Fibroblast of villous mesenchyme (primary cell): ENCODE measurements at places on chromosomes 5 and 9. TPM values are rescaled to one million over a fixed set of nuclear protein-coding genes. Genes with fewer than 3 reads are reported as not detected.
A peak's percentile ranks its signal among the peaks of the same experiment; 100 is the strongest.

GRCh38 chr5:149656576-149657182 lies 73.4 kb upstream of the PPARGC1B start:
- DNase-seq, result peak; percentile 17

DNA sequence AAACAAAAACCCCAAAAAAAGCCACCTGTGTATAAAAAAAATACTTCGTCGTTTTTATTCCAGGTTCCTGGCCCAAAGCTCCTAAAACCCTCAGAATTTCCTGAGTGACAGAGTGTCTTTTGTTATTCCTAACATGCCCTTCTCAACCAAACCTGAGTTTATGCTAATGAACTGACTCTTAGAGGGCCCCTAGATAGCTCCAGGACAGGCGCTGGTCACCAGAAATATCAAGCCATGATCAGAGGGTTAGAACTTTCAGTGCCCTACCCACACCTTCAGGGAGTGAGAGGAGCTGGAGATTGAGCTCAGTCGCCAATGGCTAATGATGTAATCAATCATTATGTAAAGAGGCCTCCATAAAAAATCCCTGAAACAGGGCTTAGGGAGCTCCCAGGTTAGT lies 15.7 kb downstream of the AUH start:
- DNase-seq, result no peak

DNA sequence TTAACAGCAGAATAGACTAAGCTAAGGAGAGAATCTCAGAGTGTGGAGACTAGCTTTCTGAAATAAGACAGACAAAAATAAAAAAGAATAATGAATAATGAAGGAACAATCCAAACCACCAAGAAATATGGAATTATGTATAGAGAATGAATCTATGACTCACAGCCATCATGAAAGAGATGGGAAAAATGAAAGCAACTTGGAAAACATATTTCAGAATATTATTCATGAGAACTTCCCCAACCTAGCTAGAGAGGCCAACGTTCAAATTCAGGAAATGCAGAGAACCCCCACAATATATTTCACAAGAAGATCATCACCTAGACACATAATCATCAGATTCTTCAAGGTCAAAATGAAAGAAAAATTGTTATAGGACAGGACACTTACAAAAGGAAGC lies 349.0 kb upstream of the MPDZ start:
- no peak for DNase-seq

- peak; percentile 5 for DNase-seq
Observed at GRCh38 chr5:179986328-179986727, 78.6 kb upstream of the TBC1D9B start.

DNA sequence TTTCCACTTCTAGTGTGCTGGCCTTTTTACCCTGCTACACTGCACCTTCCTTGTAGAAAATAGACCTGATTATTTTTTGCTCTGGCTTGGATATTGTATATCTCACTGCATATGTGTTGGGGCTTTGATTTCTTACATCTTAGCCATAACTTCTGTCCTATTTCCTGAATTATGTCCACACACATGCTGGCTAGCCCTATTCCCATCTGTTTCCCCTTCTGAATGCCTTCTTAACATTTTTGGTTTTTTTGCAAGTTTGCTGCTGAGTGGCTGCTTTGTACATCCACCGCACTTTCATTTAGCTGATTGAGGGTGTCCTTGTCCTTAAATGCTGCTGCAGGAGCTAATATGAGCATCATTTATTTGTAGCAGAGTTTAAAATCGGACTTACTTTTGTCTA lies 26.9 kb downstream of the CFAP95 start:
- no peak for DNase-seq

DNA sequence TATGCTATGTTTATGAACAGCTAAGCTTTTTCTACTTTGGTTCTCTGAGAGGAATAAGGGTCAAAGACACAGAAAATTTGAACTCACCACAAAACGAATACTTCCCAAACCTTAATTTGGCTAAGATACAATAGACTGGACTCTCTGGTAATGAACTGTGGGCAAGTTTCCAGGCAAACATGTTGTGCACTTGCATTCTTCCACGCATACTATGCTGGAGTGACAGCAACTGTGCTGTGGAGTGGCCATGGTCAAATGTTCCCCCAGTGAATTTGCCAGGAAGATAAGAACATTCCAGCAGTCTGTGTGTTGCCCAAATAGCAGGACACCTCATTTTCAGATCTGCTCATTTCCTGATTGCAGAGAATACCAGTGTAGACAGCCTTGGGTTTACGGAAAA lies 275.3 kb upstream of the IL12B start:
- no peak for DNase-seq

DNA sequence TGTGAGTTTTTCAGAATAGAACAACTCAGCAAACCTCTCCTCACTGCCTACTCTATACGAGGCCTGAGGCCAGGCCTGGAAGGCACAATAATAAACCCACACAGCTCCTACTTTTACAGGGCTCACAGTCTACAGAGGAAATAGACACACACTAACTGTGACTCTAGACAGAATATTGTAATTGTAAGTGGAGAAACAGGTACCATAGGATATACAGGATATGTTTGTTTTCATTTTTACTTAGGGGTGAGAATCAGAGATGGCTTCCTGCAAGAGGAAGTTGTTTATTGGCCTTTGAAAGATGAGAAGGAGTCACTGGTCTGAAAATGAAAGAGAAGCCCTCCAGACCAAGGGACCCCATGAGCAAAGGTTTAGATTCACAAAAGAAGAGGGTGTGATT lies 35.8 kb upstream of the TGFBR1 start:
- no peak for DNase-seq

- peak; percentile 67 for DNase-seq
Observed at GRCh38 chr5:72067682-72068470, 39.4 kb upstream of the MAP1B start.

- peak; percentile 92 for DNase-seq
Observed at GRCh38 chr9:134443174-134444037, 117.2 kb downstream of the RXRA start.

- no peak for DNase-seq
Observed at GRCh38 chr5:3186736-3187405, 408.8 kb upstream of the IRX1 start.

GRCh38 chr5:6553972-6554371 lies 78.9 kb downstream of the NSUN2 start:
- DNase-seq, result no peak

- no peak for DNase-seq
Observed at GRCh38 chr5:53323943-53324642, 156.3 kb upstream of the FST start.

GRCh38 chr5:142006363-142007236 lies 6.2 kb downstream of the GNPDA1 start:
- no peak for DNase-seq

- peak; percentile 44 for DNase-seq
Observed at GRCh38 chr9:94912700-94913249, 186.3 kb downstream of the AOPEP start.

GRCh38 chr5:168934169-168934568 lies 355.0 kb upstream of the PANK3 start:
- no peak for DNase-seq

GRCh38 chr9:131398204-131398603 lies 4.3 kb downstream of the PRRC2B start:
- DNase-seq, result no peak

DNA sequence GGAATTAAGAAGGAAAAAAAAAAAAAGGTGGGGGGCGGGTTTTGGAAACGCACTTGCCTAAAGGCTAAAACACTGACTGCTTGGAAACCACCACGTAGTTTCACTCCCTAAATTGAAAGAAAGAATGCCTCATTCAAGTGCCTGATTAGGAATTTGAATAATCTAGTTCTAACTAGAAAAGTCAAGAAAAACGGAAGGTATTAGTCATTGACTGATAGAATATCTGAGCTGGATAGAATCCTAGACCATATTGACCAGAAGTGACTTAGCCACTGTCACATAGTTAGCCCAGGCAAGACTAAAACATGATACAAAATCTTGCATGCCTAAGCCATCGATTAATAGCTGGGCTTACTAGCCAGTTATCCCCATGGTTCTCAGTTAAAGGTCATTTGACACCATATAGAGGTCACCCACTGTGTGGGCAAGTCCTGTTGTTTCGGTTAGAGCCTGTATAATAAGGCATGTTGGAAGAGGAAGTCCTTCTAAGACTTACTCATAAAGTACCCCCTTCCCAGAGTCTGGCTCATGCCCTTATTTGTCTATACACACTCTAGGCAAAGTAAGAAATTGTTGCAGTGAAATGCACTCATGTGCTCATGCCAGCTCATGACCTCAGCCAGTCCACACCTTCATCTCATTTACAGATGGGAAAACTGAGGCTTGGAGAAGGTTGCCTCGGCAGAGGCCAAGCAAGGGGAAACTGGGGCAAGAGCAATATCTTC lies 40.2 kb downstream of the SH3RF2 start:
- no peak for DNase-seq

- no peak for DNase-seq
Observed at GRCh38 chr5:14760548-14761002, 96.1 kb downstream of the OTULIN start.

DNA sequence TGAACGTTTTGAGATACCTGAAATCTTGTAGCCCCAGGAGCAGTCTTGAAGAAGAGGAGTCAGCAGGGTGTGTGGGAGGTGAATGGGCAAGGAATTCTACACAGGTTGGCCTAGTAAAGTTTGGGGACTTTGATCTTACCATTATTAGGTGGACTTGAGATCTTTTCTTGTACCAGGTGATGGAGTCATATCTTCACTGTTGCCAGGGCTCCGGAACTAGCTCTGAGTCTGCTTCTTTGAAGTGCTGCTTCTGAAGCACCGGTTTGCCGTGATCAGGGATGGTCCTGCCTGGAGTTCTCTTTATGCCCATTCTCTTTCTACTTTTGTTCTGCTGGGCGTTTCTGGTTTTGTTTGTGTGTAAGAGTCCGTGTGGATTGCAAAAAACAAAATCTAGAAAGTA lies 27.4 kb downstream of the RCL1 start:
- no peak for DNase-seq

GRCh38 chr9:35135988-35136387 lies 20.3 kb upstream of the ATOSB start:
- DNase-seq, result no peak

- DNase-seq, result no peak
Observed at GRCh38 chr5:118701791-118702190, 286.6 kb downstream of the DTWD2 start.

DNA sequence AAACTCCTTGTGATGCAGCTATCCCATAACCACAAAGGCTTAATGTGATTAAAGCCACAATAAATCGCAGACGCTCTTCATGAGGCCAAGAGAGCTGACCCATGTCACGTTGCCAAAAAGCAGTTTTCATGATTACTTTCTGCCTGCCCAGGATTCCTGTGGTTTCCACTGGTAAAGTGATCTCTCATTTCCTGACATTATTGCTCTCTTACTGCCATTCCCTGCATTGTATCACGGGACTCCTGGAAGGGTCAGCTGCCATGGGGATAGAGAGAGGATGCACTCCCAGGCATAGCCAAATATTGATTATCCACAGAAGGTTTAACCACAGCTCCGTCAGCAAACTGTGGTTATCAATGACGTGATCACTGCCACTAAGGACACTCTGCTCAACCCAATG lies 103.8 kb upstream of the SLC1A3 start:
- DNase-seq, result peak; percentile 75

DNA sequence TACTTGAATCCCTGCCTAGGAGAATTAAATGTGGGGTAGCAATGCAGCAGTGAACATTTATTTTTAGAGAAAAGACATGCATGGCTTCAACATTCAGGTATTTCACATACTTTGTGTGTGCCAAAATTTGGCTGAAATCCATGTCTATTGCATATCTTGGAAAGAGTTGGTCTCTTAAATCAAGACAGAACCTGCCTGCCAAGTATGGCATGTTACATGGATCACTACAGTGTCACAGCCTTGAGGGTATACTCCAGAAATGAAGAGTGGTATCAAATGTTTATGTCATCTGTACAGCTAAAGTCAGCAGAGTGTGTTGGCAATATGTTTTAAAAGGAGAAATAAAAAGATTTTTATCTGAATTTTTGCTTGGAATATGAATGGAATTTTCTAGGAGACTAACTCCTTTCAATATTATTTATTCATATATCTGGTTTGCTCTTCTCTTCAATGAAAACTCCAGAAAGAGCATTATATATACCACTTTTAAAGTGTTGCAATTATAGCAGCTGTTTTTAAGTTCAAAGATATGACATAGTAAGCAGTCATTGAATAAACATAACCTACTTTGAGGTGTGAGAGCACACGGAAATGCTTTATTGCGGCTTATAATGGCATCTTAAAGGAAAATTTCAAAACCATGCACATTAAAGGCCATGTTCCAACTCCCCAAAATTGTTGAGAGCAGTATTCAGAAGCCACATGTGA lies 95.4 kb upstream of the MINAR2 start:
- peak; percentile 14 for DNase-seq

DNA sequence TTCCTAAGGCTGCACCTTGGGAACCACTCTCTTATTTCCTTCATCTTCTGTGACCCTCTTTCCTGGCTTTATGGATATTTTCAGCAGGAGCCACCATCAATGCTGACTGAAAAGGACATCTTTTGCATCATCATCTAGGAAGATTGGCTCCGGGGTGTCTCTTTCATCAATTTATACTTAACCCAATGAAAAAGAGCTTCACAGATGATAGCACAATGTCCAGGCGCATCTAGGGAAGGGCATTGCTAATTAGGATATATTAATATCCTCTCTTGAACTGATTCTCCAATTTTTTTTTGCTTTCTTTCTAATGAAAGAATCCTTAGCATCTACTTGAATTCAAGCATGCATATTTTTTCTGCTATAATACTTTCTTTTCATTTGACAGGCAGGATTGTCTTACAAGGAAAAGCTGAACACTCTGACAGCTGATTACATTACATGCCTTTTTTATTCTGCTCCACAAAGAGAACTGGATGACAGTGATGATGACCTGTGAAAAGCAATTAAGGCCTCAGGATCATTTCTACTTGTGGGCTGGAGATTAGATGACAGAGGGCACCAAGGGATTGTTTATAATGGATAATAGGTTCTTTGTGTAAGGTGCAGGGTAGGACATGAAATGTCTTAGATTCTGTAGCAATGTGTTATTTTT lies 60.2 kb downstream of the PCSK1 start:
- no peak for DNase-seq

GRCh38 chr5:10262995-10263394 lies 12.9 kb downstream of the CCT5 start:
- DNase-seq, result no peak

GRCh38 chr5:127886-128285 lies 35.9 kb downstream of the PLEKHG4B start:
- DNase-seq, result no peak

GRCh38 chr5:27403243-27403882 lies 365.0 kb upstream of the CDH9 start:
- DNase-seq, result peak; percentile 4

- DNase-seq, result no peak
Observed at GRCh38 chr5:159211729-159212174, 2.4 kb upstream of the RNF145 start.

GRCh38 chr5:148785223-148785622 lies 41.2 kb upstream of the ADRB2 start:
- DNase-seq, result no peak

- no peak for DNase-seq
Observed at GRCh38 chr5:10266839-10267238, 16.8 kb downstream of the CCT5 start.

Gene ELAVL2
- not detected in 2 replicates for total RNA-seq

Gene SWI5
- total RNA-seq, result 26.7 and 31.1 TPM in 2 replicates

Gene ITGA1
- 104 and 154 TPM in 2 replicates for total RNA-seq

Gene FOXD1
- 2.2 and 6.1 TPM in 2 replicates for total RNA-seq

Gene PCDHGB7
- total RNA-seq, result 11.2 and 12.6 TPM in 2 replicates

Gene FOXD4L5
- total RNA-seq, result under 0.01 TPM in 1 of 2 replicates, not detected in the other

Gene GPR150
- total RNA-seq, result 0.32 and 0.43 TPM in 2 replicates

Gene QSOX2
- 11.3 and 15.1 TPM in 2 replicates for total RNA-seq

Gene DMGDH
- total RNA-seq, result 4.5 and 6.9 TPM in 2 replicates

Gene RAB3C
- not detected in 2 replicates for total RNA-seq

Gene PCDHB15
- total RNA-seq, result under 0.01 TPM in 2 replicates

Gene WNT8A
- not detected in 2 replicates for total RNA-seq

Gene CATSPER3
- under 0.01 TPM in 1 of 2 replicates, not detected in the other for total RNA-seq

Gene RETREG1
- total RNA-seq, result 0.64 and 1.7 TPM in 2 replicates

Gene JAKMIP2
- 3.2 and 3.5 TPM in 2 replicates for total RNA-seq

Gene OR1Q1
- total RNA-seq, result not detected in 2 replicates

Gene ZNF658
- 3.9 and 4.3 TPM in 2 replicates for total RNA-seq
